ENCODE measurements at places on chromosomes 12 and 14.

- DNase-seq, result no peak
Measured at GRCh38 chr12:83365317-83365716, 678.6 kb downstream of the TMTC2 start.

DNA sequence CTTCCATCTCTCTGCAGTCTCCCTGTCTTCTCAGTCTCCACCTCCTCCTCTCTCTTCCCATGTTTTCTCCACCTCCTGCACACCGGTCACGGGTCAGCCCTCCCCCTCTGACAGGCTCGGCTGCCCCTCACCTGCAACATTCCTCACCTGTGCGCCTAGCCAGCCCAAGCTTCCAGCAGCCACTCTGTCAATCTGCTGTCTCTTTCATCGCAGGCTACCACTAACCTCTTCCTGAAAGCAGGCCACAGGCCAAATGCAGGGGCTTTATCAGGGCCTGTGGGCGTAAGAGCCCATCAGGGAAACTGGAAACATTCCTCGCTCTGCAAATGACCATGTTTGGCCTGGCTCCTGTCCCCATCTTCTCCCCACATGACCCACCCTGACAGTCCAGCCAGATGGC lies 34.5 kb downstream of the CMKLR1 start:
- DNase-seq, result no peak

GRCh38 chr12:39123580-39124253 lies 218.3 kb upstream of the CPNE8 start:
- DNase-seq, result no peak

DNA sequence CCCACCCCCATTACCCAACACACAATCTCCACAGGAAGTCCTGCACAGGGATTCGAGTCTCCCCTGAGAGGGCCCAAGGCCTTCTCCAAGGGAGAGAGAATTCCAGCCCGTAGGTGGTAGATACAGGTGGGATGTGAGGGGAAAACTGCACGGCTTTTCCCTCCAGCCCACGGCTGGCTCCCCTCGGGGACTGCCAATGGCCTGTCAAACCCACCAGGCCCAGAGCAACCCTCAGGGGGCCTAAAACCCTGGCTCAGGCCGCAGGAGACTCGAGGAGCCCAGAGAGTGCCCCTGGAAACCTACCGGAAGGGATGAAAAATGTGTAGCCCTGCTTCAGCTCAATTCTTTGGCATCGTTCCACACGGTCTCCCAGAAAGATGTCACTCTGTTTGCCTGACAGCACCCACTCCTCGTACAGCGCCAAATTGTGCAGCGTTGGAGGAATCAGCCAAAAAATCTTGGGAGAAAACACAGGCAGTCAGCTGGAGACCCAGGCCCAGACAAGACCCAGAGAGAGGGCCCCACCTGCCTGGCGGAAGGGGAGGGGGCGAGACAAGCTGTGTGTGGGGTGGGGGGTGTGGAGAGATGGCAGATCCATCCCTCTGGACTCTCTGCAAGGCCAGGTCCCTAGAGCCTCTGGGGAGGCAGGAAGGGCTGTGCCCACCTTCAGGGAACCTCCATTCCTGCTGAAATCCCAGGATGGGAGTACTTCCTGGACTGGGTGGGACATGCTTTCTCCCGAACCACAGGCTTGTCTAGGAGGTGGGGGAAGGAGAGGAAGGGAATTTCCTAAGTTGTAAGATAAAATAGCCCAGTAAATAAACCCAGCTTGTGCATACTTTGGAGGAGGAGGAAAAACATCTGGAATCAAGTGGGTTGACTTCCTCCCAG lies 48.1 kb downstream of the KDM2B start:
- no peak for DNase-seq

GRCh38 chr12:103986829-103987228 lies 21.2 kb downstream of the TDG start:
- DNase-seq, result no peak

- no peak for DNase-seq
Measured at GRCh38 chr12:6392504-6392903, 8.5 kb downstream of the LTBR start.

DNA sequence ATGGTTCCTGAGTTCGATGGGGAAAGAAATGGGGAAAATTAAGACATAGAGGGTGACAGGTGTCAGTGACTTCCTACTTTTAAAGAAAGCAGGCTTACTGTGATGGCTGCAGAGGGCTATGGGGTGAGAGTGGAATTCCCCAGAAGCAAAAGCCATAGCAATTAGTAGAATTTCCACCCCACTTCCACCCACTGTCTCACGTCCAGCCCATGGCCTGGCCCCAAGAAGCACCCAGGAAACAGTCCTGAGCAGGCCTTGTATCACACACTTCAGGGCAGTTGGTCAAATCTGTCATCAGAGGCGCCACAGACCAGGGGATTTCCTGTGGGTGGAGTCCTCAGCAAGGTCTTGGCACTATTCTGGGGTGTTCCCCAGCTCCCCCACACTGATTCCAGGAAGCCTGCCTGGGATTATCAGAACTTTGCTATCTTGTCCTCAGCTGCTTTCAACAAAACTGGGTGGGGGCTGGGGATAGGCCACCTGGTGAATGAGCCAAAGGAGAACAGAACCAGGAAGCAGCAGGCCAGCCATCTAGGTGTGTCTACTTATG lies 120.1 kb upstream of the CCND2 start:
- no peak for DNase-seq

- DNase-seq, result no peak
Measured at GRCh38 chr14:57865066-57865402, 858 bp downstream of the SLC35F4 start.

DNA sequence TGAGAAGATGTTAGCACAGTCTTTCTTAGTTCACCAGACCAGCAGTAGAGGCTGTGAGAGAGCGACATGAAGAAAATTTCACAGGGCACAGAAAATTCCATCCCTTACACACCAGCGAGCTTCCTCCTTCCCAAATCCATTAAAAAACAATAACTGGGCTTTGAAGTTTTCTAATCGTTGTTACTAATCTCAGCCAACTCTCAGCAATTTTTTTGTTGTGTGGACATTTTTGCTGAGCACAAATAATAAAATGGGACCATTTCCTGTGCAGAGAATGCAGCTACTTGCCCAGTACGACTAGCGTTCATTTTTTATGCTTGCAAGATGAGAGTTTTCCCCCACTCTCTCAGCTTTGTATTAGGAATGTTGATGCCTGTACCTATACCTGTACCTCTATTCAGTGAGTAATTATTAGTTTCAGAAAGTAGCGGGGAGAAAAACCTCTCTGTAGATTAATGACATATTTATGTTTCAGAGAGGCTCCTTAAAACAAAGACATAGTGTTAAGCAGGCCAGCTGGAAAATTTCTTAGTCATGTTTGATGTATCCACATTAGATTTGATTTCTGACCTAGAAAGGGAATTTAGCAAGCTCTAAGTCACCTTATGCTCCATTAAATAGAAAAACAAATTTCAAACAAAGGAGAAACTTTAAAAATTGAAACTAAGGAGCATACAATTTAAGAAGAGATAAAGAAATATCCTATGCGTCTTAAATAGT lies 146.5 kb downstream of the SRGAP1 start:
- DNase-seq, result no peak

- no peak for DNase-seq
Measured at GRCh38 chr12:94287245-94287628, 138.9 kb downstream of the PLXNC1 start.

GRCh38 chr12:55745361-55746173 lies 2.6 kb downstream of the GDF11 start:
- DNase-seq, result peak; percentile 91

DNA sequence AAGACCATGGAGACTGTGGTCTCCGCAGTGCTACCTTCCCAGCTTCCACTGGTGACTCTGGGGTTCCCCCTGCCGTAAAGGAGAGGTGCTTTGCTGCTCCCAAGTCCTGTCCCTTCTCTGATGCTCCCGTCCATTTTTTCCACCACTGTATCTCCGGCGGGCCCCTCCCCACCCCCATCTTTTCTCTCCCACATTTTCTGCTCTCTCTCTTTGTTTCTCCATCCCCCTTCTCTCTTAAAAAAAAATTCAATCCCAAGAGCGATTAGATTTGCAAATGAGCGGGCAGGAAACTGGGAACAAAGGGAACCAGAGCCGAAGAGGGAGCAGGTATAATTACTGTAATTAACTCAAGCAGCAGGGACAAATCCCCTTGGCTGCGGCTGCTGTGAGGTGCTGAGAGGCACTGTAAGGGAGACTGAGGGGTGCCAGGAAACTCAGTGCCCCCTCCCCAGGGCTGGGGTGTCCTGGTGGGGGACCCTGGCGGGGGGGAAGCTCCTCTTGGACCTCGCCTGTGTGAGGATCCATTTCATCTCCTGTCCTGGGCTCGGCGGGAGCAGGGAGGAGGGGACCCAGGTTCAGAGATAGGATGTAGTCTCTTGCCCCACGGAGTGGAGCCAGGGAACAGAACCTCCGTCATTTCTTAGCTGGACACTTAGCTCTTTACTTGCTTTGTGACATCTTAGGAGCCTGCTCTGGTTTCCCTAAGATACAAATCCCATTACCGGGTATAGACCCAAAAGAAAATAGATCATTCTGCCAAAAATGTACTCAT lies 140.4 kb upstream of the NRXN3 start:
- DNase-seq, result peak; percentile 49

- no peak for DNase-seq
Measured at GRCh38 chr12:5614256-5614655, 182.3 kb downstream of the NTF3 start.

DNA sequence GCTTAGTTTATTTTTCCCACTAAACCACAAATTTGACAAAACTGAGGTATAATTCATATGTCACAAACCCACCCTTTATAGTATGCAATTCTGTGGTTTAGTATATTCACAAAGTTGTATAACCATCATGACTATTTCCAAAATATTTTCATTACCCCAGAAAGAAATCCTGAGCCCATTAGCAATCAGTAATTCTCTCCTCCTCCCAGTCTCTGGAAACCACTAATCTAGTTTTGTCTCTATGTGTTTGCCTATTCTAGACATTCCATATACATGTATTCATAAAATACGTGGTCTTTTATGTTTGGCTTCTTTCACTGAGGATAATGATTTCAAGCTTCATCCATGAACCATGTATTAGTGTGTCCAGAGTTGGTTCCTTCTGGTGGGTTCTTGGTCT lies 267.6 kb downstream of the AEBP2 start:
- DNase-seq, result no peak

- no peak for DNase-seq
Measured at GRCh38 chr12:118315821-118316220, 56.9 kb downstream of the TAOK3 start.

- DNase-seq, result peak; percentile 31
Measured at GRCh38 chr14:58167057-58167456, 15.0 kb upstream of the ARMH4 start.

DNA sequence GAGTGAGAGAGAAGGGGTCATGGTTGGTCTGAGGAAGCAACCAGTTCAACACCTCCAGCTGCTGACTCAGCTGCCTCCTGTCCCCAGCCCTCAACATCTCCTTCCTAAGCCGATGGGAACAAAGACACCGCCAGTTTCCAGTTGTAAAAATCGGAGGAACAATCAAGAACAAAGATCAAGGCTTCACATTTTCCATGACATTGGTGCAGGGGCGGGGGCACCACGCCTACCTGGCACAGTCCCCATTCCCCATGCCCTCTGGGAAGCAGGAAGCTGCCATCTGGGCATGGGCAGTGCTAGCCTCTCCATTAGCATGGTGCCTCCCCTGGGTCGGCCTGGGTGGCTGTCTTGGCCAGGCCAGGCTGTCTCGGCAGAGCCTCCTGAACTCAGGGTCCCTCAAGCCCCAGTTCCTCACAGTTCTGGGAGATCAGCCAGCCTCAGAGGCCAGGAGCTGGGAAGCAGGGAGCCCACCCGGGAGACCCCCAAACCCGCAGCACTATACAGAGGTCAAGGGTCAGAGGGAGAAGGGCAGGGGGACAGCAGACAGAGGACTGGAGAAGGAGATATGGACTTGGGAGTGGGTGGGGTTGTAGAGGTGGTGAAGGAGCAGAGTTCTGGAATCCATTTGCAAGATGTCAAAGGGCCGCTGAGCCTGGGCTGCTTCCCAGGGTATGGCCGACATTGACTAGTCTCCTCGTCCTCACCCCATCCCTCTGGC lies 19.6 kb upstream of the TMEM106C start:
- DNase-seq, result no peak

- no peak for DNase-seq
Measured at GRCh38 chr14:24314377-24315193, 3.3 kb downstream of the LTB4R start.

GRCh38 chr14:69713209-69713781 lies 53.6 kb upstream of the SRSF5 start:
- DNase-seq, result peak; percentile 96

DNA sequence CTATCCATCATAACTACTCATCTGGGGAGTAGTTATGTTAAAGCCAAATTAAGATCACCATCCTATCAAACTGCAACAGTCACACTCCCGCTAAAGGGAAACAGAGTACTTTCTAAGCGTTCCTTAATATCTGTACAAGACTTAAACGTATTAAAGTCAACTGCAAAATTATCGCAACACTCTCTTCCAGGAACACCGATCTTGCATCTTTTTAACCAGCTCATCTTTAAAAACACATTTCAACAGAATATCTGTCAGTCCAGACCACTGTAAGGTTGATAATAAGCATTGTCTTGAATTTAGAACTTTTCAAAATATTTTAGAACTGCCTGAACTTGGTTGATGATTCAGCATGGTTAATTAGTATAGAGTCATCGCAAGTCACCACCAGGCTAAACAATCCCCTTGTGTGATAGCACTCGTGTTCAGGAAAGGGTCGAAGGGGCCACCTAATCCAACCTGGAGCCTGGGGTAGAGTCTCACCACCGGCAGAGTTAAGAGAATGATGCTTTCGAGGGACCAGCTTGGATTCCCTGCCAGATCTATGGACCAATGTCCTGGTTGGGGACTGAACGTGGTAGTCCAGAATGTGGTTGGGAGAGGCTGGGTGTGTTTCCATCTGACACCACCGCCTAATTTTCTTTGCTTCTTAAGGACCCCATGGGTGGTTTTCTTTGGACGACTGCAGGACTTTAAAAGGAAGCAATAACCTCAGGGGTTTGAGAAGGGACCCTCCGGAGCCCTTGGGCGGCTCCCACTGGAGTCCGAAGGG lies 890 bp downstream of the SPTLC2 start:
- peak; percentile 51 for DNase-seq

- DNase-seq, result no peak
Measured at GRCh38 chr14:40248671-40249070, 816.4 kb upstream of the FBXO33 start.

- DNase-seq, result no peak
Measured at GRCh38 chr14:52175982-52176502, 91.5 kb upstream of the PTGDR start.

DNA sequence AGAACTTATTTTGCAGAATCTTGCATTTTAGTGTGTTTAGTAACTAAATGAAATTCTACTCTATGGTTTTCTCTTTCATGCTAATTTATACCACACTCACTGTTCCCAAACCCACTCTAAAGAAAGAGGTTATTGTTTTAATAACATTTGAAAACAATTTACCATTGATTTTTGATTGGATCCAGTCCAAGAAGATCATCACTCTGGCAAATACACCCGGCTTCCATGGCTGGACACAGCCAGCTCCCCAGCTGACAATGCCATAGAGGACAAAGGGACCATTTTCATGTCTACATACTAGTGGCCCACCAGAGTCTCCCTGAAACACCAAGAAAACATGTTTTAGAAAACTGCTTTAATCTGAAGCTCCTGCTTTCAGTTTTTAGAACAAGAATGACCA lies 42.4 kb downstream of the OVCH1 start:
- DNase-seq, result no peak
